ENCODE measurements at places on chromosomes 2 and 18.

GRCh38 chr2:96146881-96147592 is 1.8 kb upstream of the DUSP2 start:
- no peak for ATAC-seq

- no peak for ATAC-seq
Observed at GRCh38 chr2:37657471-37657870, 14.0 kb downstream of the CDC42EP3 start.

DNA sequence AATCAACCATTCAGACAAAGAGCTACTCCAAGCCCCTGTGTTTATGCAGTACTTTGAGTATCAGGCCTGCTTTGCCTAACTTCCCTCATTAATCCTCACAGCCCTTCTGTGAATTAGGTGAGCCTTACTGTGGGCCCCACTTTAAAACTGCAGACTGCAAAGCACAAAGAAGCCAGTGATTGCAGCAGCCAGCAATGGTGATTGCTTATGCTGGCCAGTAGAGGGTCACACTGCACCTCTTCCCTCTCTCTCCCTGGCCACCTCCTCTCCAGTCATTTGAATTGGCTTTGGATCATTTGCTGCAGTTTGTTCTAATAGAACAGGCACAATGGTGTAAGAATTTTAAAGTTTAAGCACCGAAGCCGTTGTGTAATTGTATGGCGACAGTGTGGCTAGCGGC is 229.9 kb downstream of the AGPS start:
- ATAC-seq: no peak

DNA sequence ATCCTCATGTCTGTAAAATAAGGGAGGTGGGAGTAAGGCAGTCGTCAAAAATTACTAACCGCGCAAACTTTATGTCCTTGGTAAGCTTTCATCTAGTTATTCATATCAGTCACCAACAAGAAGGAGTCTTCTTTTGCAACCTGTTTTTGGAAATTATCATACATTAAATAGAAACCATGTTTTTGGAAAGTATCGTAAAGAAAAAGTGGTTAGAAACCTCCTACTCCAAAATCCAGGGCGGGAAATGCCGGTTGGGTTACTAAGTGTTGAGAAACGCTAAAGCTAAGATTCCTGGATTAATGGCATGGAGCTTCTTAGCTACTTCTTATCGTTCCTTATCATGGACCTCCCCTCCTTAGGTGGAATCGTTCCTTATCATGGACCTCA is 778 bp downstream of the BBS5 start:
- ATAC-seq: no peak

DNA sequence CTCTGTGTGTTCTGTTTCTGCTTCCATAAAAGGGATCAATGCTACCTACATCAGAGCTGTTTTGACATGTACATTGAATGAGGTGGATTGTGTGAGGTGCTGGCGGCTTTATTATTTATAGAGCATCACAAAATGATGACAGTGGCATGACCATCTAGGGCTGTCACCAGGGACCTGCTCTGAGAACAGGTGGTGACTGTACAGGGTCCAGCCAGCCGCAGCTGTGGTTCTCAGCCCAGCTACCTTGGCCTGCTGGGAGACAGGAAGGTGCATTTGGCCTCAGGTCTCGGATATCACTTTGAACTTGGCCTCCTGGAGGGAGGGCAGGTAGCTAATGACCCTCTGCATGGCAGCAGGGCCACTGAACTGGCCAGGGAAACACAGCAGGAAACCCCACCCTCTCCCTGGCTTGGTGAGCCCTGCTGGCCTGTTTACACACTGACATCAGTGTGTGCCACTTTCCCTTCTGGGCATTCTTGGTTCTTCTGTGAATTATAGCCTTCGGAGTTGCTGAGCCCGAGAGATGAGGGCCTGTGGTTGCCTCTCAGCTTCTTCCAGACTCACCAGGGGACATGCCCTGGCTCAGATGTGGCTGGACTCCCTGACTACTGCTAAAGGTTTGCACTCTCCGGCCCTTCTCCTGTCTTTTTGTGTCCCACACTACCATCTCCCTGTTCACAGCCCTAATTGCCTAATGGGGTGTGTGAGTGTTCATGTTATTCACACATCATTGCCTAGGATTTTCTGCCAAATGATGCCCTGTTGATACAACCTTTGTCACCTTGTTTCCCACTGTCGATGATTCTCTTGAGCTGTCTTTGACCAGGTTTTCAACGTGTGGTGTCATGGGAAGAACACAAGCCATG is 109.2 kb upstream of the RAB12 start:
- ATAC-seq: no peak

DNA sequence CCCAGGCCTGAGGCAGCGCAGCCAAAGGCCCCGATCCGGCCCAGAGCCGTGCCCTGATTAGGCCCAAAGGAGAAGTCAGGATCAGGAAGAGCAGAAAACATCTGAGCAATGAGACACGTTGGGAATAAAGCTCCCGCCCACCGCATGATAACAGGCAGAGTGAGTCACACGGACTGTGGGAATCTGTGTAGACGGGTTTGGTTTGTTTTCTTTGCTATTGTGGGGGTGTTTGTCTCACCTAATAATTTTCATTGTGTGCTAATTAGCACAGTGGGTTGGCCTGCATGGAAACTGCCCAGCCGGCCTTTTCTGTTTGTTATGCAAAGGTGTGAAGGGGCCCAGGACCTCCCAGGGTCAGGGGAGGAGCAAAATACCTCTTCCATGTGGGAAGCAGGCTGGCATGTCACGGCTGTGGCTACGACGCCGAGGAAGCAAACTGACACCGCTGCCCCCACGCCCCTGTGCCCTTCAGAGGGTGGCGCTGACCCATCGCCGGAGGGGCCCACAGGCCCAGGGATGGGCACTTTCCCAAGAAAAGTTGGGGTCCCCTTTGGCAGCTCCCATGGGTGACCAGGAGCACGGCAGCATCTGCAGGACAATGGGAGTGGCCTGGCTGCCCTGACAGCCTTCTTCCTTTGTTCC is 68.4 kb upstream of the CTDP1 start:
- ATAC-seq: no peak

- ATAC-seq: peak; percentile 51
Observed at GRCh38 chr18:47953471-47953931, 23.0 kb upstream of the SMAD2 start.

DNA sequence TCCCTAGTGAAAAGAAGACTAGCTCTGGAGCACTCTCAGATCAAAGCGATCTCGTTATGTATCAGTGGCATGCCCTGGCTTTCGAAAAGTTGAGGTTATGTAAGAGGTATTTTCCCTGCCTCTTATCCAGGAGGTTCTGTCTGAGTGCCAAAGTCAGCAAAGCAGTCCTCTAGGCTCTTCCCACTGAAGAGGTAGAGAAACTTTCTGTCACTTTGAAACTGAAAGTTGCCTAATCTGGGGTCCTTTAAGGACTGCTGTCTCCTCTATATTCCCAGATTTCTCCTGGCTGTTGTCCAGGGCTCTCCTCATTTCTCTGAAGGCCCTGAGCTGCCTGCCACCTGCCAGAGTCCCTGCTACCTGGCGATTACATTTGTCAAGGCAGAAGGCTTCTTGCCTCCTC is 96.3 kb downstream of the B3GNT2 start:
- no peak for ATAC-seq

- no peak for ATAC-seq
Observed at GRCh38 chr2:2333076-2333475, 2.0 kb upstream of the MYT1L start.

- ATAC-seq: peak; percentile 45
Observed at GRCh38 chr2:37615804-37616676, 55.4 kb downstream of the CDC42EP3 start.

GRCh38 chr2:161384864-161385263 is 31.2 kb upstream of the TBR1 start:
- ATAC-seq: peak; percentile 79

GRCh38 chr18:75915941-75916623 is 488.6 kb upstream of the SMIM21 start:
- no peak for ATAC-seq

GRCh38 chr18:3051718-3052410 is 38.9 kb upstream of the LPIN2 start:
- ATAC-seq: no peak

GRCh38 chr2:99772591-99773331 is 282.9 kb upstream of the REV1 start:
- no peak for ATAC-seq

GRCh38 chr2:200050921-200051610 is 95.7 kb downstream of the MAIP1 start:
- ATAC-seq: no peak

- no peak for ATAC-seq
Observed at GRCh38 chr2:109711230-109712122, 82.6 kb upstream of the RGPD5 start.
